ENCODE measurements at places on chromosomes 3 and 15.

GRCh38 chr3:47536967-47537366 is 23.5 kb upstream of the ELP6 start:
- no peak for DNase-seq

- DNase-seq, result no peak
Observed at GRCh38 chr3:186514296-186515002, 29.7 kb downstream of the CRYGS start.

- no peak for DNase-seq
Observed at GRCh38 chr15:22253676-22254408, 173.5 kb downstream of the OR4M2 start.

GRCh38 chr3:11335056-11335608 is 62.9 kb downstream of the ATG7 start:
- peak; percentile 6 for DNase-seq

GRCh38 chr3:149494022-149494758 is 19.7 kb downstream of the TM4SF4 start:
- DNase-seq, result peak; percentile 22

DNA sequence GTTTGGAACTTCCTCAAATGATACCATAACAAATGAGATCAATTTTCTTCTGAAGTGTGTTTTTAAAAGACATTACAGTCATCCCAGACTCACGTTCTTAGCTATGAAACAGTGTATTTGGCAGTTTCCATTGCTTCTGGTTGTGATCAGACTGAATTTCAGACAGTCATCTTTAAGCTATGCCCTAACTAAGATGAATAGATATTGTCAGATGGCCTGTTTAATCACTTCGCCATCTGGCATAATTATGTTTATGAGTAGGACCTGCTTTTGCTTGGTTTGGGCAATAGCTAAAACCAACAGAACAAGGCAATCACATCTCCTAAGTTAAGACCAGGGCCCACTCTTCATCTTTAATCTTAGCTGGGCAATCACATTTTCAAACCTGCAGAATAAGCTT is 313.1 kb downstream of the SV2B start:
- no peak for DNase-seq

DNA sequence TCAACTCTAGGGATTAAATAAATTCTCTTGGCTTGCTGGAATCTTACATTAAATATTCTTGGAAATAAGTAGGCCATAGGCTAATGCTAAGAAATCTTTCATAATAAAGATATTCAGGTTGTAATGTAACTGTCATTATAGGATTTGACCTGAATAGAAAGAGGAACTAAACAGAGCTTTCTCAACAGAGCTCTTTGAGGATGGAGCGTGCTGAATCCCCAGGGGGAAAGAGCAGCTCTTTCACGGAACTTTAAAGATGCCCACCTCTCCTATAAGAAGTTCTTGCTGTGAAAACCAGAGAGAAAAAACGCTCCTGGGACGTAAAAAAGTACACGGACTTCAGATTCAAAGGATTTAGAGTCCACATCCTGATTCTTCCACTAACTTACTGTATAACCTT is 77.9 kb downstream of the NTRK3 start:
- no peak for DNase-seq

GRCh38 chr3:13132281-13132680 is 59.1 kb upstream of the IQSEC1 start:
- DNase-seq, result no peak
